NCI-H187 treated with DMSO at 0.1 percent for 48 hours (cell line): ENCODE measurements at places on chromosomes 7 and 10.

GRCh38 chr10:108586424-108586823 is 1336.9 kb downstream of the XPNPEP1 start:
- DNase-seq: no peak

GRCh38 chr10:69911613-69912528 is 110.2 kb downstream of the COL13A1 start:
- DNase-seq: no peak

DNA sequence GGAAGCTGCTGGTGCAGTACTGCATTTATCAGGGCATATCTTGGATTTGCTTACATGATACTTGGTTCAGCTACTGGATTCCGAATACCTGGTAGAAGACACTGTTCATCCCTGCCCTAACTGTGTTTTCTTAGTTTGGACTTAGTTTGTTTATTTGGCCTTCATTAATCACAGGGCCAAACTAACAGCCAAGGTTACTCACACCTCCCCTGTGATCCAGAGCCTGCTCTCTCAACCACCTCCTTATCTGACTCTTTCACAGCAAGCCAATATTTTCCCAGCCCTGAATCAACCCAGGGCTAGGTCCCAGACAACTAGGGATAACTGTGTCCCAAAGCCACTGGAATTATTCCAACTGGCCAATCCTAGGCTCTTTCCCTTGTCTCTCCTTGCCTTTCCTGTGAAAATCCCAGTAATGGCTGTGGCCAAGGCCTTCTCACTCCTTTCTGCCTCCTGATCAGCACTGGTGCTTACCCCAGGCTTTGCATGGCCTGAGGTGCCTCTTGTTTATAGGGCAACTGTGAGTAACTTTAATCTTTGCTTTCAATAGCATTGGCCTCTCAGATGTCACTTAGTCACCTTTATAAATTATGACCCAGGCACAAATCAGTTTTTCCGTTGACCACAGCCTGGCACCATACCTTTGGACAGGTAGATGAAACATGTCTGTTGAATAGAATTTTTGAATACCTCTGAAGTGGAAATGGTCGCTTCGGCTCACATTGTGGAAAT is 9.3 kb upstream of the JCAD start:
- no peak for DNase-seq

- DNase-seq: no peak
Measured at GRCh38 chr7:67631476-67631875, 634.8 kb downstream of the TYW1 start.

DNA sequence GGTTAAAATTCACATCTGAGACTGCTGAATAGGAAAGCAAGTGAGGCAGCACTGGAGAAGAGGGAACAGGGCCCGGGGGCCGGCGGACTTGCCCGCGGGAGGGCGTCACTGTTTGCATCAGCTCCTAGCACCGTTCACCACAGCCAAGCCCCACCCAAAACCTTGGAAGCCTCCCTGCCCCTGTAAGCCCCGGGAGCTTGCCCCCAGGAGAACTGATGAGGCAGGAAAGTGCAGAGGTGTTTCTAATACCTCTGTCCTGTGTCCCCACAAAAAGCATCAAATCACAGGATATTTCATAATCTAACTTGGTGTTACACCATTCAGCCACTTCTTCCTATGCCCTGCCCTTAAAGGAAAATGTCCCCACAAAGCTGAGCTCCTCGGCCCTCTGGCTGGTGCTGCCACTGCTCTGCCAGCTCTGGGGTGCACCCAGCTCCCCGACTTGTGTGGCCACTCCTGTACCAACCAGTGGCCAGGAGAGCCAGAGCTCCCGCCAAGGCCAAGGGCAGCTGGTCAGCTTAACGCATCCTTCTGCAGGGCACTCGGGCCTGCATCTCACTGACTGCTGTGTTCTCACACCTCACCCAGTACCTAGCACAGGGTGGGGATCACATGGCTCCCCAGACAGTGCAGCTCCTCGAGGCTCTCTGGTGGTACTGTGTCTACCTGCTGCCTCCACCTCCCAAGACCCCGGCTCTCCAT is 47.3 kb upstream of the CNPY1 start:
- DNase-seq: no peak

DNA sequence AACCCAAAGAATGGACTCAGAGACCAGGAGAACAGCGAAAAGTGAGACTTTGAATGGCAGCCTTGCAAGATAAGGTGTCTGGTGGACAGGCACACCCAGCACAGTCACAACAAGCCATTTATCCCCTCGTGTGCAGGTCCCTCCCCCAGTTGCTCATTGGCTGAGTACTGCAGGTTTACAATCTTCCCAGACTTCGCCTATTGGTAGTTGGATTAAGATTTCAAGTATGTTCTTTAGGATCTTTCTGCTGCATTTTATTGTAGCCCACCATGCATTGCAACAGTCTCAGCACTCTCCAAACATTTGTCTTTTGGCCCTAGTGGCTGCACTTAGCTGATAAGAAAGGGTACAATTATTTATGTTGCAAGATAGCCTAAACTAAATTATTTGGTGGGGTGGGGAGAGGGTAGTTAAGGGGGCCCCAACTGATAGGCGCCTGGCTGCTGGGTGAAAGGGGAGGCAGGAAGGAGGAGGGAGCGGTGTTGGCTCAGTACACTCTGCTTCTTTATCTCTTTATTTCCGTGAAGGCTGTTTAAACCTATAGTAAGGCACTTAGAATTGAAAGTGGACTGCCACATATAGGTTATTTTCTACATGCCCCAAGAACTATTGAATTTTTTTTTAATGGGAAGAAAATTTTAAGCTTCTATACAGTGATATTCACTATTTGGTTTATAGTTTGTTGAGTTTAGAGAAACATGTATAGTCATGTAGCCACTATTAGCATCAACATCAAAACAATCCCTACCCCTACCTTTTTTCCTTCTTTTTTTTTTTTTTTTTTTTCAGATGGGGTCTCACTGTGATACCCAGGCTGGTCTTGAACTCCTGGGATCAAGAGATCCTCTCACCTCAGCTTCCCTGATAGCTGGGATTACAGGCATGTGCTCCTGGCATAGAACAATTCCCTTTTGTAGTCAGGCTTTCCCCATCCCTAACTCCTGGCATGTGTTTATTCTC is 54.2 kb downstream of the GUSB start:
- no peak for DNase-seq

GRCh38 chr7:77348371-77348813 is 67.8 kb downstream of the GSAP start:
- DNase-seq: no peak

DNA sequence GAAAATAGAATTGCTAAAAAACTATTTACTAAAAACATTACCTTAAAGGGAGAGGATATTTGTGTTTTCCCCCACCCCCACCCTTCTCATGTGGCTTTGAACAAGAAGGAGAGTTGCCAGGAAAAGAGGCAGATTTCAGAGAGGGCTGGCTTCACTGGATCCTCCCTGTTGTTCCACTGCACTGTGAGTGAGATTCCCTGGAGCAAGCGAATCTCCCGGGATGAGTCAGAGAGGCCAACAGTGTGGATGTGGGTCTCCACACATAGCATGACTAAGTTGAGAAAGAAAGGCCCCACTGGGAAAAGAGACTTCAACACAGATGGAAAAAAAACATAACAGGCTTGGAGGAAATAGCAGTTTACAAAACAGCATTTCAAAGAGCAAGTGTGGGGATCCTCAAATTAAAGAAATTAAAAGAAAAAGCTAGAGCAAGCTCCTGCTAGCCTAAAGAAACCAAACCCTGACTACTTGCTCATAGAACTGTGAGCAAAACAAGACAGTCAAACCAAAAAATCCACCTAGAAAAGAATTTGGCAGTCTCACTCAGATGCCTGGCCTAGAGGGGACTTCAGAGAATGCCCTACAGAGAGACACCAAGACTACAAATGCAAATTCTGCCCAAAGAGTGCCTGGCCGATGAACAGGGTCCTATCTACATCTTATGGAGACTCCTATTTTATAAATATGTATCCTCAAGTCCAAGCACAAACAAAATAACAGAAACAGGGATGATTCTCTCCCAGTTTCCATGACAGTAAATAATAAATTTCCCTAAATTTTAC is 3.4 kb downstream of the CAV1 start:
- no peak for DNase-seq
